ENCODE measurements at places on chromosomes 11 and 22. TPM values are rescaled to one million over a fixed set of nuclear protein-coding genes. Genes with fewer than 3 reads are reported as not detected.

PATE2 gene
- not detected for total RNA-seq

- H3K27ac ChIP-seq = no peak overlapping the region
- no peaks in the 10 kb centered on the region for H3K36me3 ChIP-seq
- no peak for DNase-seq
- no peaks in the 10 kb centered on the region for H3K27me3 ChIP-seq
- H3K4me3 ChIP-seq = no peak overlapping the region
Measured at GRCh38 chr11:66115638-66116301, 45.7 kb downstream of the PACS1 start.

- no peaks in the 10 kb centered on the region for H3K27me3 ChIP-seq
- H3K27ac ChIP-seq = no peak overlapping the region
- no peak overlapping the region for H3K4me3 ChIP-seq
- H3K4me1 ChIP-seq = no peaks in the 10 kb centered on the region
- DNase-seq = no peak
- H3K36me3 ChIP-seq = no peaks in the 10 kb centered on the region
Measured at GRCh38 chr11:70912226-70912840, 340.0 kb downstream of the SHANK2 start.

GRCh38 chr11:83401506-83402225 is 115.5 kb upstream of the CCDC90B start:
- H3K27ac ChIP-seq = no peak overlapping the region
- H3K27me3 ChIP-seq = no peaks in the 10 kb centered on the region
- no peaks in the 10 kb centered on the region for H3K4me1 ChIP-seq
- no peaks in the 10 kb centered on the region for H3K36me3 ChIP-seq

- no peak for DNase-seq
- H3K4me1 ChIP-seq = peaks cover 8% of the 10 kb centered on the region
- no peak overlapping the region for H3K27ac ChIP-seq
Measured at GRCh38 chr11:119480380-119481020, 57.5 kb upstream of the THY1 start.

DNA sequence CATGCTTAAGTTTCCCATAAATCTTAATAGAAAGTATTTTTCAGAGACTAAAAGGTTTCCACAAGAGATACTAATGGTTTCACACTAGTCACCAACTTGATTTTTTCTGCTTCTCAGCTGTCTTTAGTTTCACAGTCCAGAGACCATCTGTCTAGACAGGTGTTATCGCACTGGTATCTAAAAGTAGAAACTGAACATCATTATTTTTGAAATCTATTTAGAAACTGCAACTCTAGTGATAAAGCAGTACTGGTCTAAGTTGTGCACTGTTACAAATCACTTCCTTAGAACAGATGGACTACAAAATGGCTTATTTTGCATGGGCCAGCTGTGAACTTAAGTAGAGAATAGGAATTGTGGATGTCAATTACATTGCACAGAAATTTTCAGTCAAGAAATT is 78.0 kb downstream of the CNTN5 start:
- no peak overlapping the region for H3K27ac ChIP-seq
- H3K27me3 ChIP-seq = no peaks in the 10 kb centered on the region
- DNase-seq = no peak
- no peak overlapping the region for H3K4me3 ChIP-seq
- H3K4me1 ChIP-seq = no peaks in the 10 kb centered on the region
- H3K36me3 ChIP-seq = no peaks in the 10 kb centered on the region

DNA sequence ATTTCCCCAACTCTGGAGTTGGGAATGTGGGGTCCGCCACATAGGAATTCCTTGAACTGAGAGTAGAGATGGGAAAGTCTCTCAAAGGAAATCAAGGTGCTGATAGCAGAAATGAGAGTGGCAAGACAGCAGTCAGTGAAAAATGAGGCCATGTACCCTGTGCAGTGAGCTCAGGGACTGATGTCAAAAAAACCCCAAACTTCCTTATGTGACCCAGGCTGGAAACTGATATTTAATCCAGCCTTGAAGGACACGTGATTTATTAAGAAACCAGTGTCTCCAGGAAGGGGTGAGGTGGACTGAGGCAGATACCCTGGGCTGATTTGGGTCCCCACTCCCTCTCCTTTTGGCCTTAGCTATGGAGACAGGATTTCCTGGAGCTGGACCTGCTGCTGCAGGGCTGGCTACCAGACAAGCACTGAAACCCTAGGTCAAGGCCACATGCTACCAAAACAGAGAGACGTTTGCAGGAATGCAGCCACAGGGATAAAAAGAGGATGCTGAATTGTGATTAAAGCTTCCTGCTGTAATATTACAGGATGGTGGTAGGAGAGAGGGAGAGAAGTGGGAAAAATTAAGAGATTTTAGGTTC is 25.3 kb upstream of the FCHSD2 start:
- peaks cover 28% of the 10 kb centered on the region for H3K27me3 ChIP-seq
- no peaks in the 10 kb centered on the region for H3K36me3 ChIP-seq
- no peaks in the 10 kb centered on the region for H3K4me1 ChIP-seq
- no peak overlapping the region for H3K27ac ChIP-seq
- no peak overlapping the region for H3K4me3 ChIP-seq
- DNase-seq = no peak

Data from Calu3 (cell line).